ENCODE measurements at places on chromosomes 4 and X.

DNA sequence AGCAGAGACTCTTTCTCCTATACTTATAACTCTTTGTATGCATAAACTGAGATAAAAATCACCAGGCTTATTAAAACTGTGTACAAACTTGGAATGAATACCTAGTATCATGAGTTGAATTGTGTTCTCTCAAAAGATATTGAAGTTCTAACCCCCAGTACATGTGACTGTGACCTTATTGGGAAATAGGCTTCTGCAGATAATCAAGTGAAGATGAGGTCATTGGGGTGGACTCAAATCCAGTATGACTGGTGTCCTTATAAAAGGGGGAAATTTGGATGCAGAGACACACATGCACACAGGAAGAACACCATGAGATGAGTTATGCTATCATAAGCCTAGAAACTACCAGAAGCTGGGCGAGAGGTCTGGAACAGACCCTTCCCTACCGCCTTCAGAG, 26.2 kb downstream of the ZNF827 start:
- peak; percentile 22 for DNase-seq

- peak; percentile 57 for DNase-seq
Observed at GRCh38 chrX:39752815-39753214, 344.9 kb downstream of the BCOR start.

- DNase-seq, result no peak
Observed at GRCh38 chrX:105460376-105460775, 239.9 kb upstream of the TEX13A start.

- DNase-seq, result no peak
Observed at GRCh38 chr4:103994059-103994458, 274.3 kb upstream of the TACR3 start.

- no peak for DNase-seq
Observed at GRCh38 chrX:129723511-129723910, 15.3 kb upstream of the XPNPEP2 start.

- DNase-seq, result no peak
Observed at GRCh38 chr4:120317713-120318112, 251.1 kb upstream of the MAD2L1 start.

Measured in small intestine (tissue), 16 donors.